SK-MEL-5 (cell line): ENCODE measurements at places on chromosomes 5 and 9. TPM values are rescaled to one million over a fixed set of nuclear protein-coding genes. Genes with fewer than 3 reads are reported as not detected.

Gene CCL27
- total RNA-seq, result not detected in 2 replicates

Gene FLT4
- 0.58 and 2.0 TPM in 2 replicates for total RNA-seq

Gene SLC25A2
- 0.11 TPM in 1 of 2 replicates, not detected in the other for total RNA-seq

Gene WNT8A
- total RNA-seq, result not detected in 2 replicates

Gene TMOD1
- 3.0 and 3.3 TPM in 2 replicates for total RNA-seq

Gene ZSWIM6
- total RNA-seq, result 4.7 and 5.4 TPM in 2 replicates

Gene LCN10
- total RNA-seq, result not detected in 2 replicates

Gene HAVCR1
- not detected in 2 replicates for total RNA-seq

Gene SPINK13
- 0.50 TPM in 1 of 2 replicates, not detected in the other for total RNA-seq

Gene HAND1
- total RNA-seq, result not detected in 2 replicates

Gene CDC25C
- 9.0 and 9.3 TPM in 2 replicates for total RNA-seq

Gene MRPS2
- 64.6 and 75.3 TPM in 2 replicates for total RNA-seq

Gene TMEM171
- total RNA-seq, result 4.6 and 4.8 TPM in 2 replicates

Gene TICAM2
- total RNA-seq, result 0.08 TPM in 1 of 2 replicates, not detected in the other

Gene FNIP1
- 36.2 and 39.4 TPM in 2 replicates for total RNA-seq

Gene PRLR
- 21.4 and 22.2 TPM in 2 replicates for total RNA-seq

Gene TPM2
- total RNA-seq, result 3.5 and 3.8 TPM in 2 replicates

Gene SH3TC2
- total RNA-seq, result 21.8 and 22.1 TPM in 2 replicates

Gene REEP2
- total RNA-seq, result 0.32 and 2.7 TPM in 2 replicates

Gene FAM78A
- 2.0 and 2.1 TPM in 2 replicates for total RNA-seq

Gene FUT7
- total RNA-seq, result not detected in 2 replicates

Gene AGTPBP1
- total RNA-seq, result 15.8 and 17.9 TPM in 2 replicates

Gene RPL7A
- total RNA-seq, result 2,381 and 2,529 TPM in 2 replicates

Gene KLHL3
- 0.66 and 0.83 TPM in 2 replicates for total RNA-seq

Gene SOHLH1
- 0.27 TPM in 1 of 2 replicates, not detected in the other for total RNA-seq

Gene ZDHHC11
- 15.7 and 18.2 TPM in 2 replicates for total RNA-seq

Gene C9
- 0.03 and 0.05 TPM in 2 replicates for total RNA-seq

Gene ACSL6
- 0.05 and 0.45 TPM in 2 replicates for total RNA-seq

Gene FBP1
- 0.71 TPM in 1 of 2 replicates, not detected in the other for total RNA-seq

Gene DBN1
- 41.6 and 49.0 TPM in 2 replicates for total RNA-seq

Gene NEUROG1
- total RNA-seq, result not detected in 2 replicates

Gene CDH9
- not detected in 2 replicates for total RNA-seq
